ENCODE measurements at places on chromosomes 1 and 21. TPM values are rescaled to one million over a fixed set of nuclear protein-coding genes. Genes with fewer than 3 reads are reported as not detected.

AQP10 gene
- under 0.01 TPM for total RNA-seq

FCRL5 gene
- not detected for total RNA-seq

OR6N1 gene
- not detected for total RNA-seq

ELF3 gene
- total RNA-seq = 1.9 TPM

TSSK3 gene
- total RNA-seq = not detected

SLC27A3 gene
- 8.4 TPM for total RNA-seq

DMRTA2 gene
- under 0.01 TPM for total RNA-seq

CLCA1 gene
- total RNA-seq = not detected

CD160 gene
- not detected for total RNA-seq

TMOD4 gene
- total RNA-seq = not detected

TADA1 gene
- 10.5 TPM for total RNA-seq

ZNF695 gene
- 2.0 TPM for total RNA-seq

KRTAP13-2 gene
- total RNA-seq = not detected
